HT-29 (cell line): ENCODE measurements at places on chromosomes 13 and 19.

DNA sequence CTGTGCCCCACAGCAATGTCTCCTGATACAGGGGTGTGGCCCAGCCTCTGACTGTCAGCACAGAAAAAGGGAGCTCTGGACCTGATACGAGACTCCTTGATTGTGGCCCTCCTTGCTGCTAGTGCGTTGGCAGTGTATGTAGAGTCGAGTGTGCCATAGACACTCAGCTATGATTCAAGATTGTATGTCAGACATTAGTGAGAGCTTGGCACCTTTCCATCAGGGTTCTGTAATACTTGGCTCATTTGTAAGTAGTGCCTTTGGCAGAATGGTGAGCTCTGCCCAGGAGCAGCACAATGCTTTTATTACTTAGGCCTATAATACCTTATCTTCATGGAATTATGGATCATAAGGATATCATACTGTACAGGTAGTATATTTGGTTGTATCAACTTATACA is 83.4 kb downstream of the ATP8A2 start:
- no peak for DNase-seq

DNA sequence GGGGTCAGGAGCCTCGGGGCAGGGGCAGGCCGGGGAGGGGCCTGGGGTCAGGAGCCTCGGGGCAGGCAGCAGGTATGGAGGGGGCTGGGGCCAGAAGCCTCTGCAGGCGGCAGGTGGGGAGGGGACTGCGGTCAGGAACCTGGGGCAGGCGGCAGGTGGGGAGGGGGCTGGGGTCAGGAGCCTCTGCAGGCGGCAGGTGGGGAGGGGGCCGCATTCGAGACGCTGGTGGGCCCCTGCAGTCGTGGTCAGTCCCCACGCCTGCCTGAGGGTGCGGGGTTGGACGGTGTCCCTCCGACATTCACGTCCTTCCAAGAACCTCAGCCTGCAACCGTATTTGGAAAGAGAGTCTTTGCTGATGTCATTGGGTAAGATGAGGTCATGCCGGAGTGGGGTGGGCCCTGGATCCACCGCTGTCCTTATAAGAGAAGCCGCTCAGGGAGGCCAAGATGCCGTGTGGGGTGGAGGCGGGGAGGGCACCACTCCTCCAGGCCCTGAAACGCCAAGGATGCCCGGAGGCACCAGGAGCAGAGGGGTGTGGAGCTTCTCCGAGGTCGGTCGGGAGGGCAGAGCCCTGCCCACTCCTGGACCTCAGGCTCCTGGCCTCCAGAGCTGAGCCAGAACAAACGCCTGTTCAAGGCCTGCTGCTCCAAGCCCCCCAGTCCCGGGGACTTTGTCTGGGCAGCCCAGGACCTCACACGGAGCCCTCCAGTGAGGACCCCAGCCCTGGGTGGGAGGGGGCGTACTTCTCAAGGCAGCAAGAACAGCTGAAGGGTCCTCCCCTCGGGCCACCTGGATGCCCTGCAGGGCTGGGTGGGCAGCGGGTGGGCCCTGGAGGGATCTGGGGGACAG is 30.1 kb downstream of the PIP5K1C start:
- no peak for DNase-seq

DNA sequence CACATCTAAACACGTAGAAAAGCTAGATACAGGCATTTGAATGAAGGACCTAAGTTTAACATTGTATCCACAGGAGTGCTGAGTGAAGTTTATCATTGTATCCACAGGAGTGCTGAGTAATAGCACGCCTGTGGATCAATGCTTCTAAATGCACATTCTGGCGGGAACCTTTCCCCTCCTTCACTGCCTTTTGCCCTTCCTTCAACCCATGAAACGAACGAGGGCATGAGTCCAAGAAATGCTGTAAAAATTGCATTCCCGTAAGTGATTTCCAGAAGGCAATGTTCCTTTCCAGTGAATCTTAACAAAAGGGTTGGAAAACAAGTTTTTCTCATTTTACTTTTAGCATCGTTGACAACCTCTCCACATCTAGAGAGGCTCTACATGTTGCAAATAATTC is 88.1 kb downstream of the ZDHHC20 start:
- DNase-seq = no peak

- DNase-seq = no peak
Measured at GRCh38 chr13:29619995-29620394, 24.5 kb upstream of the SLC7A1 start.

- DNase-seq = peak; percentile 62
Measured at GRCh38 chr13:33057019-33057780, 41.0 kb downstream of the KL start.

DNA sequence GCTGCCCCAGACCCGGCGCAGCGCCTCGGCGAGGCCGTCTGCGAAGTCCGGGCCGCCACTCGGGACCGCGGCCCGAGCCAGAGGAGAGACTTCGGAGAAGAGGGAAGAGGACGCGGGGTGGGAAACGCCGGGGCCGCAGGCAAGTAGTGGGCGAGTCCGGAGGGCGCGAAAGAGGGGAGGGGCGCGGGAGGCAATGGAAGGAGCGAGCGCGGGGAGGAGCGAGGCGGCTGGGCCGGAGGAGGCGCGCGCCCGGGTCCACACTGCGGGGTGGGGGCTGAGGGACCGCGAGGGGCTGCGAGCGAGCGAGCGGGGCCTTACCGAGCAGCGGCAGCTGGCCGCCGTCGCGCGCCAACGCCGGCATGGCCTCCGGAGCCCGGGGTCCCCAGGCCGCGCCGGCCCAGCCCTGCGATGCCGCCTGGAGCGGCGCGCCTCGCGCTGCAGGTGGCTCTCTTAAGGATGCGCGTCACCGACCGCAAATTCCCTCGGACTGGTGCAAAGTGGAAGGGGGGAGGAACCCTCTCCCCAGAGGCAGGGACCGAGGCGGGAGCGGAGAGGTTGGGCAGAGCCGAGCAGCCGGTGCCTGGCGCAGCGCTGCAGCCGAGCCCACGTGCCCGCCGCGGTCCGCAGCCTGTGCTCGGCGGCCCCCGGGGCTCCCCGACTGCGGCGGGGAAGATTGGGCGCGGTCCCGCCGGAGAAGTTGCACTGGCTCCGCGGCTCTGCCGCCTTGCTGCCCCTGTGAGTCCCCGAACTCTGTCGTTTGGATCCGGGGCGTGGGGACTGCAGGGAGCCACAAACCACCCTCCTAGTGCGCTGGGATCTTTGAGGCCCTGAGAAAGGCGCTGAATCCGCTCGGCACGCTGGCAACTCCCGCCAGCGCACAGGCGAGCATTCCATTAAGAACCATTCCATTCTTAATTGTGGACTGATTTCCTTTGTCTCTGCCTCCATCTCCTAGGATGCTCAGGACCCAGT is at the start of gene FLT3:
Gene FLT3, minus strand, starts transcription at position 427 of the 972 bp plus-strand sequence. Its CDS starts 66 bp downstream, at position 361.
- DNase-seq = no peak

DNA sequence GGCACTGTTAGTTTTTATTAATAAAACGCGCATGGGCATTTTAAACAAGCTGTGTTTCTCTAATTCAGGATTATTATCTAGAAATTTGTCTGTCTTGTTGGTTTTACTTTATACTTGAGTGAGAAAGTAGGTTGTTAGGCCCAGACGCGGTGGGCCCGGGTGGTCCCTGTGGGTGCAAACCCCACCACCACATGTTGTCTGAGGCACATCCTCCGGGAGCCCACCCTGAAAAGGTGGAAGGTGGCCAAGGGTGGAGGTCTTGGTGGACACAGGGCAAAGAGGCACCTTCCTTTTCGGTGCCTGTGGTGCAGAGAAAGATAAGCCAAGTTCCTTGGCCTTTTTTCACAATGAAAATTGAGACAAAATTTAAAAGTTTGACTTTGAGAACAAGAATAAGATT is 16.6 kb downstream of the ATP4B start:
- no peak for DNase-seq

DNA sequence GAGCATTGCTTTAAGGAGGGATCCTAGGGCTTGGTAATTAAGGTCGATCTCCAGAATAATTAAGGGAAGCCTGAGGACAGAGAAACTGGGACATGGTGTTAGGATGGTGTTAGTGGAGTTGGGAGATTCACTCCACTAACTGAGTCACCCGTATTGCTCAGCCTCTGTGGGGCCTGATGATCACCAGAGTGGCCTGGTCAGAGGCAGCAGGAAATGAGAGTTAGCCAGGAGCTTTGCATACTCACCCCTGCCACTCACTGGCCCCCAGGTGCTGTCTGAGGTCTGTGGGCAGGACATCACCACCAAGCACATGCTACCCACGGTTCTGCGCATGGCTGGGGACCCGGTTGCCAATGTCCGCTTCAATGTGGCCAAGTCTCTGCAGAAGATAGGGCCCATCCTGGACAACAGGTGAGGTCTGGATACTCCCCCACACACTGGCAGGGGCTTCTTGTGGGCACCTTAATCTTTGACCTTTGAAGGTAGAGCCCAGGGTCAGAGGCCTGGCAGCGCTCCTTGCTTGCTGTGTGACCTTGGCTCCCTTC is 32.1 kb downstream of the PPP2R1A start:
- DNase-seq = no peak

- no peak for DNase-seq
Measured at GRCh38 chr13:106573868-106574267, 5.9 kb upstream of the ARGLU1 start.

DNA sequence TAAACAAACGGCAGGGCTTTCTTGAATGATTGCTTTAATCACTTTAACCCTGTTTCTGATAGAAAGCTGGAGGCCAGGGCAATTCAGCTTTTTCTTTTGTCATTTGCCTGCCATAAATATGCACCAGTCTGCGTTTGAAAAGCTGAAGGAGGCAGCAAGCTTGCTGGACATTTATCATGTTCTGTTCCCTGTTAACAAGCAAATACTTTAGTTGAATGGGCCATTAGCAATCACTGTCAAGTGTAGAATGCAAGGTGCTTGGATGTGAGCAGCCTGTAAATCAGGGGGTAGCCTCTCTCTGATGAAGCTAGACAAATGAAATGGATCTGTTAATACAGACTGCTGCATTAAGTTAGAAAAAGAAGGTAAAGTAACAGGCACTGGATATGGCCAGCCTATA is 7.6 kb downstream of the EFNB2 start:
- peak; percentile 27 for DNase-seq

GRCh38 chr19:38739440-38740256 is 4.6 kb downstream of the CAPN12 start:
- DNase-seq = no peak

DNA sequence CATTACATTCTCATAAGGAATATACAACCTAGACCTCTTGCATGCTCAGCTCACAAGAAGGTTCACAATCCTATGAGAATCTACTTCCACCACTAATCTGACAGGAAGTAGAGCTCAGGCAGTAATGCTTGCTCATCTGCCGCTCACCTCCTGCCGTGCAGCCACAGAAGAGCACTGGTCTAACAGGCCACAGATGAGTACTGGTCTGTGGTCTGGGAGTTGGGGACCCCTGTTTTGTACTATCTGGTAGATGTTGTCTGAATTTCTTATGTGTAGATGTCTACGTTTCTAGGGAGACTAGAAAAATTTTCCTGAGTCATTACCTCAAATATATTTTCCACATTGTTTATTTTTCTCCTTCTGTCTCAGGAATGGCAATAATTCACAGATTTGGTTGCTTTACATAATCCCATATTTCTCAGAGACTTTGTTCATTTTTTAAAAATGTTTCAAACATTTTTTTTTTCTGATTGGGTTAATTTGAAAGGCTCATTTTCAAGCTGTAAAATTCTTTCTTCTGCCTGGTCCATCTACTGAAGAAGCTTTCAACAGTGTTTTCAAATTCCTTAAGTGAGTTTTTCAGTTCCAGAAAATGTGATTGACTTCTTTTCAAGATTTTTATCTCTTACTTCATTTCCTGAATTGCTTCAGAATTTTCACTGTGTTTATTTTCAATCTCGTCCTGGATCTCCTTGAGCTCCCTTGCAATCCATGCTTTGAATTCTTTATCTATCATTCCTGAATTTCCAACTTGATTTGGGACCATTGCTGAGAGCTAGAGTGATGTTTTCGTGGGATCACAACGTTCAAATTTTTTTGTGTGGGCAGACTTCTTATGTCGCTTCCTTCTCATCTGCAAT is 1322.2 kb downstream of the PCDH9 start:
- no peak for DNase-seq

GRCh38 chr13:23695711-23696464 is 125.7 kb downstream of the TNFRSF19 start:
- DNase-seq = no peak

GRCh38 chr19:48554385-48555091 is 2.6 kb downstream of the SULT2B1 start:
- DNase-seq = peak; percentile 81

- DNase-seq = peak; percentile 43
Measured at GRCh38 chr19:16417660-16418596, 53.8 kb downstream of the EPS15L1 start.

- DNase-seq = no peak
Measured at GRCh38 chr13:29953542-29953941, 103.1 kb upstream of the UBL3 start.

- DNase-seq = peak; percentile 65
Measured at GRCh38 chr19:13842291-13843103, 34.4 kb upstream of the NANOS3 start.

DNA sequence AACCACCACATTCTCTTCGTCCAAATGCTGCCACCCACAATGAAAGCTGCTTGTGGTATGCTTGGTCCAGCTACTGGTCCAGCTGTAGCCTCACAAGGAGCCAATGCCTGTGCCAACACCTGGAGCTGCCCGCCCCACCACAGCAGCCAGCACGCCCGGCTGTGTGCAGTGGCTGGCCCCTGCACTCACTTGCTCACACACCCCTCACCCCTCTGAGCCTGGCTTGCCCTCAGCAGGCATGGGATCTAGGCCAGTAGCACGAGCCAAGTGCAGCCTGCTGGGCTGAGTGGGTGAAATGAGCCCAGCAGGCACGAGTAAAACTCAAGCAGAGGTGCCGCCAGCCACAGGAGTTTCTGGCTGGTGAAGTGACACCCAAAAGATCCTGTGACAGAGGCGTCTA is 2096.4 kb upstream of the PCDH20 start:
- DNase-seq = no peak

DNA sequence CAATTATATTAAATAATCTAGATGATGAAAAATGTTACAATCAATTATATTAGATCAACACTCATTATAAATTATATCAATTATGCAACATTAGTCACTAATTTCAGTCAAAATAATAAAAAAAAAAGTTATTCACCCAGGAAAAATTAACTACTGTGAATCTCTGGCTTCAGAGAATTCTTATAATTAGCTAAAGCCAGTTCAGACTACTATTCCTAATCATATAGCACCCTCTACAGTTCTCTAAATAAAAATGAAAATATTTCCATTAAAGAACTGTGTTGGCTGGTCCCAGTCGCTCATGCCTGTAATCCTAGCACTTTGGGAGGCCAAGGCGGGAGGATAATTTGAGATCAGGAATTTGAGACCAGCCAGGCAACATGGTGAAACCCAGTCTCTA is 33.0 kb downstream of the XPO4 start:
- DNase-seq = peak; percentile 18

DNA sequence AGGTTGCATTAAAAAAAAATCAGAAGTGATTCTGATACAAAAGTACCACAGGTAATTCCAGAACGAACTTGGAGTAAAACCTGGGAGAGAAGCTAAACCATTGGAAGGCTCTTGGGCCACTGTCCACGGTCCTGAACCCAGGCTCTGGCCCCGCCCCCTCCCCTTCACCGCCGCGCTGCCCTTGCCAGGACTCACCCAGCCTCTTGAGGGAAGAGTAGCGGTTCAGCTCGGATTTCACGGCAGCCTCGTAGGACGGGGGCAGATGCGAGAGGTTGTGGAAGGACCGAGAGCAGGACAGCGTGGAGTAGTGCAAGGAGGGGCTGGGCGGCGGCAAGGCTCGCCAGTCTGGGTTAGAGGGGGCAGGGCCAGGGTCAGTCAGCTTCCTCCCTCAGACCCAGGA is 5.7 kb downstream of the SHISA7 start:
- peak; percentile 92 for DNase-seq
